HS-5 (cell line): ENCODE measurements at places on chromosomes 4 and X.
A peak's percentile ranks its signal among the peaks of the same experiment; 100 is the strongest.

- no peak for DNase-seq
Observed at GRCh38 chr4:140675599-140676231, 80.5 kb downstream of the TBC1D9 start.

DNA sequence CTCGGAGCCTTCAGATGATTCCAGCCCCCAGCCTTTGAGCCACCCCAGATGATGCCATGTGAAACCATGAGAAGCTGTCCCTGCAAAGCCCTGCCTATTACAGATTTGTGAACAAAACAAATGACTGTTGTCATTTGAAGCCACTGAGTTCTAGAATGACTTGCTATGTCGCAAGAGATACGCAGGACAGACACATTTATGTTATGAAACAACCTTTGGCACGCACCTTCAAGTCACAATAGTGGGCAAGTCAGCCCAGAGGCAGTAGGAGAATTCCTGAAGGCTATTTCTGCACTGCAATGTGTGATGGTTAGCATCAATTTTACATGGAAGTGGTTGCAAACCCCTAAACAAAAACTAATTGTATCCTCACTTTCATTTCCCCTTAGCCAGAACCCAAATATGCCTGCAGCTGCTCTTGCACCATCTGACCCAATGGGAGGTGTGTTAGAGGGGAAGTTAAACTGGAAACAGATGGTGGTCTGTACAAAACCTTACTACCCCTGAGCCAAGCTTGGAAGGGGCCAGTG lies 174.4 kb upstream of the ATP6AP2 start:
- DNase-seq = no peak

DNA sequence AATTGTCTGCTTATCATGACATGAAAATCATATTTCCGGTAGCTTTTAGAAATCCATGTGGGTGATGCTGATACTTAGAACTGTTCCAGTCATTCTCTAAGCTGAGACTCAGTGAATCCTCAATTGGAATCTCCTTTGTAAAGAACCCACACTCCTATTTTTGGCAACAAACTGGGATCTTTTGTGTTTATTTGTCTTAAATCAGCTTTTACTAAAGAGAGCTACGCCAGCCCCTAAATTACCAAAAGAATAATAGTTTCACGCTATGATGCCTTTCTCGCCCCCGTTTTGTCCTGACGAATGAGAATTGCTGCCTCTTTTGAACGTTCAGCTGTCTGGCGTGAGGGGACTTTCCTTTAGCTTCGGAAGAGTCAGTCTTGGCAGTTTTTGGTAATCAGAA lies 195.9 kb downstream of the SHOX start:
- no peak for DNase-seq

- DNase-seq = peak; percentile 41
Observed at GRCh38 chrX:34848281-34848680, 94.3 kb upstream of the FAM47B start.

DNA sequence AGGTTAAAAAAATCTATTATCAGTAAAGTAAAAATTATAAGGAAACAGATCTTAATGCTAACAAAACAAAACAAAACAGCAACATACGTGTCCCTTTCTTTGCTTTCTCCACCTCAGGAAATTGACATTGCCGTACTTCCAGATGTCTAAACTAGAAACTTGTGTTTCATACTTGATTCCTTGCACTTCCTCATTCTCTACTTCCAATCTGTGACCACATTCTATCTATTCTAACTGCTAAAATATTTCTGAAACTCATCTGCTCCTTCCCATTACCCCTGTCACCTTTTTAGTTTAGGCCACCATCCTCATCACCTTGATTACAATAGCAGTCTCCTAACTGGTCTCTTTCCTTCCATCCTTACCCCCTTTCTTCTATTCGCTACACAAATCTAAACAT lies 22.5 kb upstream of the RPA4 start:
- no peak for DNase-seq

- no peak for DNase-seq
Observed at GRCh38 chr4:6910960-6911874, 1.6 kb downstream of the TBC1D14 start.

DNA sequence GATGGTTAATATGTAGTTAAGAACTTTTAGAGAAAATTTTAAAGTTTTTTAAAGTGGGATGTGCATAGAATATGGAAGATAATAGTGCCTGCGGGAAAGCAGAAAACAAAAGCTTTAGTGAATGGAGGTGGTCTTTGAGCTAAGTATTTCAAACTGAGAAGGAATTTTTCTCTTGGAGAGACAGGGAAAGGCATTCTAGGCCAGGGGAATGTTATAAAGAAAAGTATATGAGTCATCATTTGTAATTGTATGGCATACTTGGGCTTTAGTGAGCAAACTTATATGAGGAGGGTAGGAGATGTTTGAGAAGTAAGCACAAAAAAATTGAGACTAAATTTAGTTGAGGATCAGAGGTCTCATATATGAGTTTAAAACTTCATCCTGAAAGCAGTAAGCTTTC lies 467.0 kb downstream of the PPARGC1A start:
- no peak for DNase-seq

DNA sequence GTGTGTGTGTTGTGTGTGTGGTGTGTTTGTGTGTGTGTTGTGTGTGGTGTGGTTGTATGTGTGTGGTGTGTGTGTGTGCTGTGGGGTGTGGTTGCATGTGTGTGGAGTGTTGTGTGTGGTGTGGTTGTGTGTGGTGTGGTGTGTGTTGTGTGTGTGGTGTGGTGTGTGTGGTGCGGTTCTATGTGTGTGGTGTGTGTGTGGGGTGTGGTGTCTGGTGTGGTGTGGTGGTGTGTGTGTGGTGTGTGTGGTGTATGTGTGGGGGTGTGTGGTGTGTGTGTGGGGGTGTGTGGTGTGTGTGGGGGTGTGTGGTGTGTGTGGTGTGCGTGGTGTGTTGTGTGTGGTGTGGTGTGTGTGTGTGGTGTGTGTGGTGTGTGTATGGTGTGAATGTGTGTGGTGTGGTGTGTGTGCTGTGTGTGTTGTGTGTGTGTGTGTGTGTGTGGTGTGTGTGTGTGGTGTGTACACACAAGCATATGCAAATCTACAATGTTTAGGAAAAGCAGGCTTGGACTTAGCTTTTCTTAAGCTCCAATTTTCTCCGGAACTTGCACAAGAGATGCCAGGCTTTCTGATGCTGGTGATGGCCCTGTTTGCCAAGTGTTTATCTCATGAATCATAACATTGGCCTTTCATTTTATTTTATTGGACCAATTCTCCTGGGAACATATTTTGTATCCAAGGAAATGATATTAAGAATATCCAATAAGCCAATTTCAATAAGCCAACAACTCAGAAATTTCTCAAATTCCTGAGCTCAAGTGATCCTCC lies 148.7 kb downstream of the SPATA18 start:
- DNase-seq = peak; percentile 89

- no peak for DNase-seq
Observed at GRCh38 chrX:2631743-2632532, 59.2 kb upstream of the CD99 start.

GRCh38 chr4:127829014-127829413 lies 46.9 kb downstream of the HSPA4L start:
- DNase-seq = no peak

GRCh38 chr4:119005928-119006460 lies 117.3 kb downstream of the SYNPO2 start:
- DNase-seq = no peak

DNA sequence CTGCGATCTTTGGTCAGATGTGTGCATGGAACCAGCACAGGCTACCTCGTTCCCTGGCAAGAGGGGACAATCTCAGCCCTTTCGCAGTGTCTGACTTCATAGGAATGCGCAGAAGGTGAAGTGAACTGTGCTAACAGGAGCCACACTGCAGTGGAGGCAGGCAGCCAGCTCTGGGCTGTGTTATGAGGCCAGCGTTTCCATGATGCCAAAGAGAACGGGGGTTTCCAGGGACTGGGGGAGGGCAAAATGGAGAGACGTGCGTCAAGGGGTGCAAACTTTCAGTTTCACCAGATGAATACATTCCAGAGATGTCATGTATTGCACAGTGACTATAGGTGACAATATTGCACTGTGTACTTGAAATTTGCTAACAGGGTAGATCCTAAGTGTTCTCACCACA lies 30.4 kb downstream of the CLDN34 start:
- DNase-seq = no peak

DNA sequence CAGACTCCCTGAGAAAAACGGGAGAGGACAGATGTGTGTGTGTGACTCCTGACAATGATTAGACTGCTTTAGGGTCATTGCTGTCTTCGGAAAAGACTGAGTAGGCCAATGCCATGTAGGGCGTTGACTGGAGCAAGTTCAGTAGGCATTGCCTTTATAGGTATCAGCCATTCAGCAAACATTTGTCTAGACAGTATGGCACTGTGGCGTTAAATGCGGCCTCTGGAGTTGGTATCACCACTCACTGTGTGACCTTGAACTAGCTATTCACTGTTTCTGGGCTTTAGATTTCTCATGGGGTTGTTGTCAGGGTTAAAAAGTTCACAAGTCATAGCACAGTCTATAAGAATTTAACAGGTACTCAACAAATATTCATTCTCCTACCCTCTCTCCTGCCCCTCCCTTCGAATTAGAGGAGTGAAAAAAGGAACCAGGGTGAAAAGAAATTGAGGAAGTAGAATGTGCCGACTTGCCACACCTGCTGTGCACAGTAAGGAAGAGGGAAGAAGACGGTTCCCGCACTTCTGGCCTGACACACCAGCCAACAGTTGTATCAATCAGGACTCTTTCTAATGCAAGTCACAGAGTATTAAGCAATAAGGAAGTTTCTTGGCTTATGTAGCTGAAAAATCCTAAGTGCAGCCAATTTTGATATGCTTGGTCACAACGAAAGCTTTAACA lies 83.2 kb upstream of the PLAC8 start:
- DNase-seq = no peak

GRCh38 chr4:183362036-183362435 lies 39.8 kb upstream of the CLDN24 start:
- no peak for DNase-seq

DNA sequence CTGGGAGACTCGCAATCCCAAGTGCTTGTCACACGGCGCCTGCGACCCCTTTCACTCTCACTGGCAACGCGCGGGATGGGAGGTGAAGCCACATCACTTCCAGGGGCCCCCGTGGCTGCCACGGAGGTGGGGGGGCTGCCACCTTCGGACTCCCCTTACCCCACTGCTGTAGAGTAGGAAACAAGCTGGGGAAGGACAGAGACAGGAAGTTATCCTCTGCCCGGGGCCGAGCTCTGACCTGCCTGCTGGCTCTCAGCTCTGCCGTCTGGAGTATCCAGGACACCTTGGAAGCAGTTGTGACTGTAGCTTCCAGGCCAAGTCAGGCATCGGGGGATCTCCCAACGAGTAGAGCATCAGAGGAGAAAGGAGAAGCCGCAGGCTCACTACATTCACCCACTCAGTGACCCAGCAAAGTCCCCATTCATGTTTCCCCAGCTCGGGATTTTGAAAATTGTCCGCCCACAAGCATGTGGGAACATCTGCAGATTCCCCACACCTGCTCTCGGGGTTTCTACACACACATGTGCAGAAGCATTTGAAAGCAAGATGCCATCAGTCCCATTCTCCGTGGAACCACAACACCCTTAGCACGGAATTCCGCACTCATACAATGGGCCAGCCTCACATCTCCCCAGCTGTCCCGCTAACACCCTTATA lies 10.8 kb downstream of the PDZD4 start:
- no peak for DNase-seq

GRCh38 chrX:153592091-153592833 lies 6.7 kb downstream of the CCNQ start:
- no peak for DNase-seq

DNA sequence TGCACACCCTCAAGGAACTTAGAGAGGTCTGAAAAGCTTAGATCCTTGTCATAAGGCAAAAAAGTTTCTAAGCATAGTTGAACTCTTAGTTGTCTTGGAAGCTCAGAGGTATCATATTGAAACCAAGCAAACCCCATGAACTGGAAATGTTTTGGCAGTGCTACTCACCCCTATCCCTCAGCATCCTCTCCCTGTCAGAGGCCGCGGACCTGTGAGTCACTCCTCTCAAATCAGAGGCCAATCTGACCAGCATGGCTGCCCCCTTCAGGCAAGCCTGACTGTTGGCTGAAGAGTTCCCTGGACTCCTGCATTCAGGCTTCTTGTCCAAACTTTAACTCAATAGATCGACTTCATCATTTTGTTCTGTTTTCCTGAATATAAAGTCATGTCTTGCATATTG lies 69.4 kb downstream of the KCNIP4 start:
- DNase-seq = no peak

DNA sequence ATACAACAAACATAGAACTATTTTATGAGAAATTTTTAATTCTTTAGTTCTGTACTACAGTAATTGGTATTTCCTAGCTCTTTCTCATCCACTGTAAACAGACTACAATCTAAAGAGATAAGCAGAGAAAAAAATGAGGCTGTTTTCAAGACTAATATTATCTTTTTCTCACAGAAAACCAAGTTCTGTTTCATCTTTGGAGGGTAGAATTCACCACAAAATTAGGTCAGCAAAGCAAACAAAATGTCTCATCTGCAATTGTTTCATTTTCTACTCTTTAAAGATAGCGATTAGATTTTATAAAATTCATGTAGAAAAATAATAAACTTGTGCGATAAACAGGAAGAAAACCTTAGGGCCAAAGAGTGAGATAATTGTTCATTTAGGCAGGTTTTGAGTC lies 10.8 kb downstream of the APOO start:
- no peak for DNase-seq

GRCh38 chr4:688854-689681 lies at the start of gene SLC49A3:
Gene SLC49A3 (minus strand): TSS chr4:689151. CDS start chr4:689127, 24 bp downstream.
- DNase-seq = no peak

DNA sequence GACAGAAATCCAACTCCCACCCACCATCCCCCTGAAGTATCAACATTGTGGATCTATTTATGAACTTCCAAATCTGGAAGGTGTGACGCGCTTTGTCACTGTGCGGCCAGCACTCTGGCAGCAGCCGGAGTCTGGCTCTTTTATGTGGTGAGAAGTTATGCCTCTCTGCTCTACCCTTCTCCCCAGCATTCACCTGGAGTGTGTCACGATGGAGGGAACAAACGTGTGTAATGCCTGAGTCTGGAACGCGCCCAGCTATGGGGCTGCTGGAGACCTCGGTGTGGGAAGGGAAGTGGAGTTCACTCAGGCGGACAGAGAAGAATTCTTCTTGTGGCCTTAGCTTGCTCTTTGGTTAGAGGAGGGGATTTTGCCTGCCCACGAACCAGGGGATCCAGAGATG lies 222.1 kb upstream of the RPL34 start:
- DNase-seq = no peak

DNA sequence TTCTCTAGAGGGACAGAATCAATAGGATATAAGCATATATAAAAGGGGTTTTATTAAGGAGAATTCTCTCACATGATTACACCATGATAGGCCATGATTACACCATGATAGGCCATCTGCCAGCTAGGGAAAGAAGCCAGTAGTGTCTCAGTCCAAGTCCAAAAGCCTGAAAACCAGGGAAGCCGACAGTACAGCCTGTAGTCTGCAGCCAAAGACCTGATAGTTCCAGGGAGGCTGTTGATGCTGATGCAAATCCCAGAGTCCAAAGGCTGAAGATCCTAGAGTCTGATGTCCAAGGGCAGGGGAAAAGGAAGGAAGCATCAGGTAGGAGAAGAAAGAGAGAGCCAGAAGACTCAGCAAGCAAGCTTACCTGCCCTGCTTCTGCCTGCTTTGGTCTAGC lies 411.3 kb upstream of the EMCN start:
- no peak for DNase-seq

GRCh38 chrX:39418254-39418704 lies 617.0 kb downstream of the MID1IP1 start:
- no peak for DNase-seq
